AG04450 (cell line): ENCODE measurements at places on chromosomes 2 and 18.
A peak's percentile ranks its signal among the peaks of the same experiment; 100 is the strongest.

- DNase-seq, result no peak
These were observed 16.2 kb downstream of the FZD7 start for GRCh38 chr2:202049840-202050239.

DNA sequence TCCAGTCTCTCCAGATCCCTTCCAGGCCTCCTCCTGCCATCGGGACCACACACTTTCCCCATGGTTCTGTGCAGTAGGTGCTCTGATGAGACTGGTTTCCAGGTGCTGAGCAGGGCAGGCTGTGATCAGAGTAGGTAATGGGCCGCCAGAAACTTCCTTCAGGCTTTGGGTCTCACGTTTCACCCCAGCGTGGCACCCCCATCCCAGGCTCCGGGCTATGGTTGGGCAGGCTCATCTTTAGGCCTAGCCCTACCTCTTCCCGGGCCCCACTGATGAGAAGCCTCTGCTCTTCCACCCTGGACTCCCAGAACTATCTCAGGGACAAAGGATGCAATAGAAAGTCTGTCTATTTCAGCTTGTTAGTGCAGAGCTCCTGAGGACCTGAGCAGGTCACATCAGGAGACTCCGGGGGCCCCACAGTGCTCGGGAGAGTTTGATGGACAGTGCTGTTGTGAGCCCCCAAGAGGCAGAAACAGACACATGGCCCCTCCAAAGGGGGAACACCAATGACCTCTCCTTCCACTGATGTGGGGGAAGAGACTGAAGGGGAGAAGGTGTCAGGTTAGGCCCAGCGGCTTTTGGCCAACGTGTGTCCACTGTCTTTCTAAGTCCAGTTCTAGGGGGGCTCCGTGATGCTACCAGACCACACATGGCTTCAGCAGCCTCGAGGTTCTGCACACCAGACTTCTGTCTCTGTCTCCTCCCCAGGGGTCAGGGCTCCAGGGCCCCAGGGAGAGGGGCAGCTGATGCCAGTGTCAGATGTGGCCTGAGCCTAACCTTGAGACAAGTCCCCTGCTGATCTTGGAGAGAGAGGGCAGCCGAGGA is 5.8 kb upstream of the PROM2 start:
- DNase-seq, result no peak

DNA sequence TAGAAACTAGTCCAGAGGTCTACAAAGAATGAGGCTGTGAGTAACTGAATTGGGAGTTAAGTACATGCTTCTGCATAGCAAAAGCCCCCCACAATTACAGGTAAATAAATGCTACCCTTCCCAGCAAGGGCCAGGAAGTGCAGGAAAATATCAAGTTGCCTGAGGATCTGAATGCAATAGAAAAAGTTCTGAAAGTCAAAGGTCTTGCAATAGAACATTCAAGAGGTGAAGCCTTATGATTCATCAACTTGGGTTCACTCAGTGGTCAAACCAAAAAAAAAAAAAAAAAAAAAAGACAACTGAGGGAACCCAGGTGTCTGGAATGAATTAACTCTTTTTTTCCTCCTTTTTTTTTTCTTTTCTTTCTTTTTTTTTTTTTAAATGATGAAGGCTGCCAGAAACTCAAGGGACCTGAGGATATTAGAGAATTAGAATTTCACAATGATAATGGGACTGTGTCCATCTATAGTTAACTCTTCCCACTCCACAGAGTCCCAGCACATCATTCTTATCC is 42.9 kb upstream of the RFX8 start:
- DNase-seq, result no peak

GRCh38 chr2:172806493-172806892 is 70.8 kb downstream of the RAPGEF4 start:
- DNase-seq, result peak; percentile 29

- DNase-seq, result no peak
These were observed 105.6 kb downstream of the FEZ2 start for GRCh38 chr2:36492216-36492945.

- DNase-seq, result no peak
These were observed 14.8 kb downstream of the SP110 start for GRCh38 chr2:230205034-230205433.

- DNase-seq, result no peak
These were observed 5.0 kb downstream of the BOK start for GRCh38 chr2:241563571-241563980.
